NCI-H2171 (cell line): ENCODE measurements at places on chromosomes 13 and 19.

DNA sequence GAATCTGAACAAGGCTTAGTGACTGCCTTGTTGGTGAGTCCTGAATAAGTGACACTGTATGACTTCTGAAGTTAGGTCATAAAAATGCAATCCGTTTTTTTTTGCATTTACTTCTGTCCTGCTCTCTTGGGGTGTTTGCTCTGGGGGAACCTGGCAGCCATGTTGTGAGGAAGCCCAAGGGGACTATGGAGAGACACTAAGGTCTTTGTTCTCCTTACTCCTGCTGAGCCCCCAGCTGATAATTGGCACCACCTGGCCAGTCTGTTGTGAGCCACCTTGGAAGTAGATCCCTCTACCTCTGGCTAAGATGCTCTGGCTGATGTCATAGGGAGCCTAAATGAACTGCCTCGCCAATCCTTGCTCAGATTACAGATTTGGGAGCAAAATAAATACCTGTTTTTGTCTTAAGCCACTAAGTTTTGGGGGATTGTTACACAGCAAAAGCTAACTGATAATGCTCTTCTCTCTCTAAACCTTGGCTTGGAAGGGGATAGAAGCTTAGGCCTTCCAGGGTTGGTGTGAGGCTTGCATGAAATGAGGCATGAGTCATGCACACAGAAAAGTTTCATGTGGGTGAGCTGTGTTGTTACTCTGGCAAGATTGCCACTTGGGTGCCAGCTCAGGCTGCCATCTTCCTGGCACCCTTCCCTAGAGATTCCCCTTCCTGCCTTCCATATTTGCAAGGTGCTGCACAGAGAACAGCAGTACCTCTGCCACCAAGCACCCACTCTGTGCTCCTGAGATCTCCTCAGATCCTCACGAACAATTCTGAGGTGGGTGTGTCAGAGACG is 10.1 kb downstream of the TUBB4A start:
- no peak for DNase-seq

DNA sequence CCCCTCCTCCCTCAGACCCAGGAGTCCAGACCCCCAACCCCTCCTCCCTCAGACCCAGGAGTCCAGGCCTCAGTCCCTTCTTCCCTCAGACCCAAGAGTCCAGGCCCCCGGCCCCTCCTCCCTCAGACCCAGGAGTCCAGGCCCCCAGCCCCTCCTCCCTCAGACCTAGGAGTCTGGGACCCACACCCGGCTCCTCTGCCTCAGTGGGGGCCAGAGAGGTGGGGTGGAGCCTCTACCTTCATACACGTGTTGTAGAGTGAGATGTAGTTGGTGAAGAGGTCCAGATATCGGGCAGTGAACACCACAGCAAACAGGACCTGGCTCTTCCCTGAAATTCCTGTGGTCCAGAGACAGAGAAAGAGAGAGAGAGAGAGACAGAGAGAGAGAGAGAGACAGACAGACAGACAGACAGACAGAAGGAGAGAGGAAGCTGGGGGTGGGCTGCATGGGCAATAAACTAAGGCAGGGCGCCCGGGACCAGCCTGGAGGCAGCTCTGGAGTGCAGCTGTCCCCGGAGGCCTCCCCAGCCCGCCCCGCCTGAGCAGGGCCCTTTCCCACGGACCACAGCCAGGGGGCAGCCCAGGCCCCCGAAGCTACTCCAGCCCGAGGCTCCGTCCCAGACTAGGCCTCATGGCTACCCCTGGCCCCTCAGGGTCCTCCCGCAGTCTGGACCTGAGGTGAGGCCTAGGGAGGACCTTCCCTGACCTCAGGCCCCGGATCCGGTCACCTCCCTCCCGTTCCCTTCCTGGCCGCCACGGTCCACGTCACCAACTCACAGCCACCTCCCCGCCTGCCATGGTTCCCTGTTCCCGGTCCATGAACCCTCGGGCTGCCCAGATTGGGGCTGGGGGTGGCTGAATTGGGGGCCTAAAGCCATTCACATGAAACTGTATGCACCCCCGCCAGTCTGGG is 907 bp downstream of the KDELR1 start:
- peak; percentile 52 for DNase-seq

DNA sequence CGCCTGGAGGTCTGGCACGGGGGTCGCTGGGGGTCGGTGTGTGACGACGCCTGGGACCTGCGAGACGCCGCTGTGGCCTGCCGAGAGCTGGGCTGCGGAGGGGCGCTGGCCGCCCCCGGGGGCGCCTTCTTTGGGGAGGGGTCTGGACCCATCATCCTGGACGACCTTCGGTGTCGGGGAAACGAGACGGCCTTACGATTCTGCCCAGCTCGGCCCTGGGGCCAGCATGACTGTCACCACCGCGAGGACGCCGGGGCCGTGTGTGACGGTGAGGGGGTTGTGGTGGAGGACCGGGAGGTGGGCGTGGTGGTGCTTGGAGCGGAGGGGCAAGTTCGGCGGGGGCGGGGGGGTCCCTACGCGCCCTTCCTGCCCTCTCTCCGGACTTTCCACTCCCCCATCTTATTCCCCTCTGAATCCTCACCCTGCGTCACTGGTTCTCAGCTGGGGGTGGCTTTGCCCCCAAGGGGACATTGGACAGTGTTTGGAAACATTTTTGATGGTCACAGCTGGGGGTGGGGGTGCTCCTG is 5.5 kb downstream of the SSC5D start:
- DNase-seq, result no peak

DNA sequence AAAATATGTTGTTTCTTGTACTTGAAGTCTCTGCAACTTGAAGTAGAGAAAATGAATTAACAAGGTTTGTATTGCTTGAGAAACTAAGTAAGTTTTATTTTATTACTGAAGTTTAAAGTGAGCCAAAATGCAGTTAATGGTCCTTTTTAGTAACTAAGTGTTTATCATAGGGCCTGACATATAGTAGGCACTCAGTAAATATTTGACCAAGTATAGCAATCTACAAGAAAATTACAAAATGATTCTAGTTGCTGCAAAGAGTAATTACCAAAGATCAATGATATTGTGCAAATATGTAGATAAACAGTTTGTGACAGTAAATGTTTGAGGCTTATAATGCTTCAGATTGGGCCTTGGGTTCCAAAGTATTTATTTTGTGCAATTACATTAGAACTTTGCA is 2.4 kb upstream of the XPO4 start:
- DNase-seq, result no peak

GRCh38 chr13:108034909-108035410 is 180.4 kb downstream of the LIG4 start:
- DNase-seq, result no peak

DNA sequence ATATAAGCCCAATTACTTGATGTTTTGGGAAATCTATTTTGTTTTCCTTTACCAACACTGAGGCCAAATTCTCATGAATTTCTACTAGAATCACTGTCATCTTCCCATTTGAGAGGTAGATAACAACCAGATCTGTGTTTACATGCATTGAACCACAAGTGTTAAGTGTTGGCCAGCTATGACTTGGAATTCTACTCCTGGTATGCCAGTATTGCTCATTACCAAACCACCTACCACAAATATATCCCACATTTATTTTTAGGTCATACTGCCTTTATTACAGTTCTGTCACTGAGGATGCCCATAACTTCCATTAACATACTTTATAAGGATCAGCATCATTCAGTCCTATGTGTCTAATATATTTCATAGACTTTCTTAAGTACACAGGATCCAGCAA is 328.9 kb downstream of the DIAPH3 start:
- no peak for DNase-seq

DNA sequence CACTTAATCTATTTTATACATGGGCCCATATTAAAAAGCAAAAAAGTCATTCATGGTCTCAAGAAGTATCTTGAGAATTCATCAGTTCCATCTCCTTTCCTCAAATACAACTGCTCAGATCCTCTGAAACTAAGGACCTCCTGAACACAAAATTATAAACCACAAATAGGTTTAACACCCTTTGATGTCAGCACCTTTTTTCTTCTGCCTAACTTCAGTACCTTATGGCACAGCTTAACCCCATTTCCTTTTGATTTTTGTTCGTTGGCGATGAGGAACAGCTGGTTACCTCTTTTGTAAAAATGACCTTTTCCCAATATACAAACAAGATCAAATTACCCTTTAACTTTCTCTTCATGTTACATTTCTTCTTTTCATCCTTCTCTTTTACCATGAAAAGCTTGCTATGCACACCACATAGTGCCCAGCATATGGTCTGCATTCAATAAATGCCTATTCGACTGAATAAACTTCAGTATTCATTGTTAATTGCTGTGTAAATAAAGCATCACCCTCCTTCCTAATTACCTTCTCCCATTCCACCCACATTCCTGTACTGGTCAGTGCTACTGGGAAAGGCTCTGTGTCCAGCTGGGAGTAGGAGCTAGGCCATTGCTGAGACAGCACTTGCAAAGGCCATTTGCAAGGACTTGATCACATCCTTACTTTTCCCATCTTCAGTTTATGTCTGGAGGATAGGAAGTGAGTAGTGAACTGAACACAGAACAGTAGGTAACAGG is 317.9 kb downstream of the SHISA2 start:
- DNase-seq, result no peak

GRCh38 chr13:70580825-70581224 is 472.6 kb upstream of the KLHL1 start:
- DNase-seq, result no peak

DNA sequence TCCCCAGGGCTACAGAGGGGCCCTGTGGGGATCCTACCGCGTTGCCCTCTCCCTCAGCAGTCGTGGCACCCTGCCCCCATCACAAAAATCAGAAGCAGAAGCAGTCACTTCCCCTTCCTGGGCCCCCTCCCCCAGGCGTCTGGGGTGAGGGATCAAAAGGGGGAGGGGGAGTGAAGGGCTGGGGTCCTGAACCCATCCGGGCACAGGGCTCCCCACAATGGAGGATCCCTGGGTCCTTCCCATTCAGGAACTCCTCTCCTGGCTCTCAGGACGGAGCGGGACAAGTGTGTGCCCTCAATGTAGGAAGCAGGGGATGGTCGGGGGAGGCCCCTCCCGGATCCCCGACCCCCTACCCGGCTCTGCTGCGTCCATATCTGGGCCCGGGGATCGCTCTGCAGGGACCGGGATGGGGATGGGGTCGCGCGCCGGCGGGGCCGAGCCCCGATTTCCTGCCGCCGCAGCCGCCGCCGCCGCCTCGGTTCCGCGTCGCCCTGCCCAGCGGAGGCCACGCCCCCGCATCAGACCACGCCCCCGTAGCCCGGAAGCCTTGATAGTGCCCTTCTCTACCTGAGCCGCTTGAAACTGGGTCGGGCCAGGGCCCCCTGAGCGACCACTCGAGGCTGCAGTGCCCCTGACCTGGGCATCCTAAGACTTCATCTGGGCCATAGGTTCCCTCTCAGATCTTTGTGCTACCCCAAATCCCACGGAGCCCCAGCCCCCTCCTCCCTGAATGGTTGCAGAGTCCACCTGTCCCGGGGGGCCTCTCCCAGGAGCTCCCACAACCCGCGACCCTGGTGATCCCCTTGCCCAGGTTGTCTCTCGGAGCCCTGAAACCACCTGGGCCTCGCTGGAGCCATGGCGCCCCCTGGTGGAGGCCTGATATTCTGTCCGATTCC is at the start of gene GMIP:
Gene GMIP, minus strand, starts transcription at position 500 of the 896 bp plus-strand sequence. Its CDS starts 128 bp downstream, at position 372.
- DNase-seq, result peak; percentile 46

DNA sequence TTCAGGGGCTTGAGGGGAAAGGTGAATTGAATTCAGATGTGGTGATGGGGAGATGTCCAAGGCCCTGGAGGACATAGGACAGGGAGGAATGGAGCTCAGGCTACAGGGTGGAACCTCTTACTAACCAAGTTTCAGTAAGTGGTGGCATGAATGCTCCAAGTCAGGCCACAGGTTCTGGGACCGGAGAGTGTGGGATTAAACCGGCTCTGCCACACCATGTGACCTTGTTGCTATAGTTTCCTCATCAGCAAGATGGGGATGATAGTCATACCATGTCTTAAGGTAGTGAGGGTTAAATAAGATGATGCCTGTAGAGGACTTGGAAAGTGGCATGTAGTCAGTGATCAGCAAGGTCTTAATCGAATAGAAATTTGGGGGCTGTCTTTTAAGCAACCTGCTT is 16.3 kb downstream of the GPR183 start:
- DNase-seq, result no peak

DNA sequence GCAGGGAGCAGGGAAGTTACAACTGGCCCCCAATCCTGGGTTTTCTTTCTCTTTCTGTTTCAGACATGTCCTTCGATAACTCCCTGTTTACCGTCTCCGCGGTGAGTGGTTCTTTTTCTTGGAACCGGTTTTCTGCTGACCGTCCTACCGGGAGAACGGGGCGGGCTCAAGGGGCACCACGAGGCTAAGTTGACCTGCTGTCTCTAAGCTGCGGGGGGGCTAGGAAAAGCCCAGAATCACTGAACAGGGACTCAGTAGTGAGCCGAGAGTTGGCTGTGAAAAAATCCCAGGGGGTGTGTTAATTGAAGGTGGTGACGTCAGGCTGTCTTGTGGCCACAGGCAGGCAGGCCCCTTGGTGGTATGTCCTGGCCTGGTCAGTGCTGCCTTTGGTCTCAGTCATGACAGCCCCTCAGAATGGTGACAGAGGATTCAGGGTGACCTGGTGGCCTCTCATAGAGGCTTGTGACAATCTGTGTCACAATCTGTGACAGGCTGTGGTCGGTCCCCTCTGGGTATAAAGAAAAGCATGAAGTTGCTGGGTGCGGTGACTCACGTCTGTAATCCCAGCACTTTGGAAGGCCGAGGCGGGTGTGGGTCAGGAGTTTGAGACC is 8.1 kb upstream of the CARM1 start:
- no peak for DNase-seq

- DNase-seq, result no peak
Observed at GRCh38 chr19:13234518-13234917, 84.3 kb downstream of the IER2 start.

DNA sequence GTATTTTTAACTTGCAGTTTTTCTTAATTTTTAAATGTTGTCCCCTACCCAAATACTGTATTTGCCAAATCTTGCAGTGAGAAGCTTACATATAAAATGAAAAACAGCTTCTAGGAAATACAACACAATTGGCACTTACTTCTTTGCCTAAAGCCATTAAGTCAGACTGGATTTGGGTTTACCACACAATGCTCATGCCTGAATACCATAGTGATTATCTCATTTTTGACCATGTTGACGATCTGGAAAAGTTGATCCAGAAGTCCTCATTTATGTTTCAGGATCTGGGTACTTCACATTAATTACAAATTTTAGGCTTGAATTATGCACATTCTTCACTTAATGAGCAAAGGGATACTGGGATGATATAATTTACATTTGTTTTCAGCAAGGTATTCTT is 2.4 kb downstream of the RNF6 start:
- no peak for DNase-seq

GRCh38 chr19:1068009-1069001 is 1.3 kb downstream of the ARHGAP45 start:
- DNase-seq, result no peak

DNA sequence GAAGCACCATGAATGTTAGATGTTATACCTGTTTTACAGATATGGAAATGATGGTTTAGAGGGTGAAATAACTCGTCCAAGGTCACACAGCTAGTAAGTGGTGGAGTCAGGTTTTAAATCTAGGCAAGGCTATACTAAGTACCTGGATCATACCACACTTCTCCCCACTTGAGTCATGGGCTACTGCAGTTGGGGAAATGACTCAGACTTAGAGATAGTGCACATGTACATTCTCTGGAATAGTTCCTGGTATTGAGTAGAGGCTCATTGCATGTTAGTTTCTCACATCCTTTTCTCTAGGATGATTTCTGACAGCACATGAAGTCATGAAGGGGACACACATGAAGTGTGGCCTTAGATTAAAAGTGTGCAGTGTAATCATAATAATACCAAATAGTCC is 76.2 kb upstream of the TNFSF11 start:
- no peak for DNase-seq

GRCh38 chr13:66180836-66181235 is 1049.3 kb downstream of the PCDH9 start:
- DNase-seq, result no peak

GRCh38 chr13:96984051-96984508 is 10.2 kb downstream of the OXGR1 start:
- DNase-seq, result no peak
